H7 (cell line): ENCODE measurements at places on chromosomes 13 and 19.

GRCh38 chr13:40175639-40176038 lies 490.8 kb downstream of the FOXO1 start:
- DNase-seq: no peak

- no peak for DNase-seq
These were observed 216.5 kb downstream of the DCLK1 start for GRCh38 chr13:35914662-35915061.

DNA sequence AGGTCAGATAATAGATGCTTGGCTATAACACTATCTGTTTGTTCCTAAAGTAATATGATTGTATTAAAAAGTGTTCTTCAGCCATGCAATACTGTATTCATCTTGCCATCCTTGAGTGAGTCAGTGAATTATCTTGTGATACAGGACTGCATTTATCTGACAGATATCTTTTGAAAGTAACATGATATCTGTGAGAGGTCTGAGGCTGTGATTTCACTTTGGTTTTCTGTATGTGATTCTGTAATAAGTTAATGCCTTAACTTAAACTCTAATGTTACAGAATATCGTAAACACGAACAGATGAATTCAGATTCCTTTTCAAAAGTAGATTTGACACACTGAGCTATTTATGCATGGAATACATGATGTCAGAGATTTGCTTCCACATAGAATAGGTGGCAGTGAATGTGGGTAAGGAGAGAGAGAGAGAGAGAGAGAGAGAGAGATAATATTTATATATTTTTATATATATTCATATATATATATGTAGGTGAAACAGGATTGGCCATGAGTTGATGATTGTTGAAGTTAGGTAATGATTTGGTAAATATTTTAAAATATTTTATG lies 97.9 kb upstream of the RNF113B start:
- no peak for DNase-seq

DNA sequence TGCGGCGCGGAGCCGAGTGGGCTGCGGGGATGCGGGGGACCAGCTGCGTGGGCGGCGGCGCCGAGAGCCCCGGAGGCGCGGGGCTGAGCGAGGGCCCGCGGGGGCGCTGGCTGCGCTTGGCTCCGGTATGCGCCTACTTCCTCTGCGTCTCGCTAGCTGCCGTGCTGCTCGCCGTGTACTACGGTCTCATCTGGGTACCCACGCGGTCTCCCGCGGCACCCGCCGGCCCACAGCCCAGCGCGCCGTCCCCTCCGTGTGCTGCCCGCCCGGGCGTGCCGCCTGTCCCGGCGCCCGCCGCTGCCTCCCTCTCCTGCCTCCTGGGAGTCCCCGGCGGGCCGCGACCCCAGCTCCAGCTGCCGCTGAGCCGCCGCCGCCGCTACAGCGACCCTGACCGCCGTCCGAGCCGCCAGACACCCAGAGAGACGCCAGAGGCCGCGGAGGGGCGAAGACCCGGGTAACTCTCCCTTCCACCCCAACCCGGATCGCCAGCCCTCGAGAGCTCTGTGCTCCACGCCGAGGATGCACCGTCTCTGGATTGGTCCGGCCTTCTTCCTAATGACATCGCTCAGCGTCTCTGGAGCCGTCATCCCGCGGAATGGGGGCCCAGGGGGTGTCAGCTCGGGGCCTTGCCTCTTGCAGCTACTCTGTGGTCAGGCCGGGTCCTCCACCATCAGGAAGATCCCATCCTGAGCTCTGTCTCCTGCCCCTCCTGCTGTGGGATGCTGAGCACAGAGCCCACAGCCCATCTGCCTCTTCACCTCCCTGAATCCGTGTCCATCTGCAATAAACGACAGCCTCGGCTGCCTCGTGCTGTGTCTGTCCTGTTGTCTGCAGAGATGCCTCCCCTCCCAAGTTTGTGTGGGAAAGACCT lies 441 bp downstream of the INAFM1 start:
- peak; percentile 80 for DNase-seq

- DNase-seq: peak; percentile 54
These were observed 20.0 kb upstream of the ZDHHC20 start for GRCh38 chr13:21478881-21479808.

DNA sequence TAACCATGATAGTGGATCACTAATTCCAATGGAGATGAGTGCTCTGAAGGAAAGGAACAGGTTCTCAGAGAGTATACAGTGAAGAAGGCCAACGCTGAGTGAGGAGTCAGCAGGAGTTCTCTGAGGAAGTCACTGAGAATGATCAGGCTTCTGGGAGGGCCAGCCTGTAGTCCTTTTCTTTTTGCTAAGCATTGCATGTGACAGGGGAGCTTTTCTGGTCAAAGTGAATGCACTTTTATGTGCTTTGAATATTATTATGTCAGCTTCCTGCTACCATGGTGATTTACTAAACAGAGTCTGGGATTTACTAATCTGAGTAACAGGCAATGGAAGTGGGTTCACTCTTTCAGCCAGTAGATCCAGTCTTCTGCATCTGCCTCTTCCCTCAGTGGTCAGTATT lies 81.1 kb upstream of the SERP2 start:
- no peak for DNase-seq

DNA sequence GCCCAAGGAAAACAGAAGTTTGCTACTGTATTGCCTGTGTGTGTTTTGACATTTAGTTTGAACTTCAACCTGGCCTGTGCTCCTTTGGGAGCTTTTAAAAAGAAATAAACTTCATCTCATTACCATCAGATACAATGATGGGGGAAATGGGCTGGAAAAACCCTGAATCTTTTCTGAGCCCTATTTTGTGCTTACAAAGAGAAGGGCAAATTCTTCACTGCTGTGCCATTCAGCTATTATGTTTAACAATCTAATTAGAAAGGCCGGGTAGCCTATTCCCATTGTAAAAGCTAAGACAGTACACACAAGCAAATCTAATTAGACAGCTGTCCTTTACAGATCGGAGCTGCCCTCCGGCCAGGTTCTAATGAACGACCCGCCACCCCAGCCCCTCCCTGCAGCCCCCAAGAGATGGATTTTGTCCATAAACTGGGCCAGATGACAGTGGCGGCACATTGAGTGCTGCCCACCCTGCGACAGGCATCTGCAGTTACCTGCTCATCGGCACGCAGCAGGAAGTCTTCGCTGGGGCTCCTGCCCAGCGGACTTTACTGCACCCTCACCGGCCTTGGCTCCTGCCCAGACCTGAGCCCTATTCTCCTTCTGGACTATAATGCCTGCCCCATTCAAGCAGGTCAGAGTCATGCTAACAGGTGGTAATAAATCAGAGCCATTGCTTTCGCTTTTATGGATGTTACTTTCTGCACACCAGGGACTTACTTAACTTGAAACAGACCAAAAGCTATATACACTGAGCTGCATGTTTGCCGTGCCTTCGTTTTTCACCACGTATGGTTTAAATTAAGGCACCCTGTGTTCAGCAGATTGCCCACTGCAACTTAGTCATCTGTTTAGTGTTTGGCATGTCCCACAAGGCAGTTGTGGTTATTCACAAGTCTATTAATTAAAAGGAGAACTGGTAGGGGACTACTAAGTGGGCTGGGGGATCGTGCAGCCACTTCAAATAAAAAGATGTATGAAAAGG lies 549.6 kb downstream of the FGF9 start:
- no peak for DNase-seq

GRCh38 chr19:1181606-1182005 lies 7.5 kb upstream of the SBNO2 start:
- DNase-seq: peak; percentile 57

- no peak for DNase-seq
These were observed 5.0 kb downstream of the SYCE2 start for GRCh38 chr19:12913851-12914690.

- DNase-seq: peak; percentile 54
These were observed at the start of gene GRK1 for GRCh38 chr13:113666951-113667701. TSS of gene GRK1 (plus strand) at chr13:113667219. CDS start at chr13:113667387, 168 bp downstream.

DNA sequence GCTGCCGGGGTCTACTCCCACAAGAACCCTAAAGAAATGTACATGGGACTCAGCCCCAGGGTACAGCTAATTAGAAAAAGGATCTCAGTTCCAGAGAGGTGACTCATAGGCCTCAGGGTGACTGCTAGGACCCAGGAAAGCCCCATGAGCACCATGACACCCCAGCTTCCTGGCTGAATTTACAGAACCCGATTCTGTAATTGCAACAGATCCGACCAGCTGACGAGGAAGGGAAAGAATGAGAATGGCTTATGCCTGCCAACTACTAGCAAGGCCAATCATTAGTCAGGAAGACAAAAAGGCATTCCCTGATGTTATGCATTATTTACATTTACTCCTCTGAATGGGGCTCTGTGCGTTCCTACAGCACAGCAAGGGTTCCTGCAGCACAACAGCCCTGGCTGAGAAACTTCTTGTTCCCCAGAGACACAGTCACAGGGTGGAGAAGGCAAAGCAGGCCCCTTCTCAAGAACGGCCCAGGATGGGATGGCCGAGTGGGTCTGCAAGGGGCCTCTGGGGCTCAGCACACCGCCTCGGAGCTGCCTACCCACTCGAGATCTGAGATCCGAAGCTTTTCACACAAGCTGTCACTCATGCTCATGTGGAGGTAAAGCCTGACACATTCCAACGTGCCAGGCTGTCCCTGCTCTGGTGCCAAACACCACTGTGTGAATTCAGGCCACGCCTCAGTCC lies 27.2 kb downstream of the PBX4 start:
- peak; percentile 73 for DNase-seq

DNA sequence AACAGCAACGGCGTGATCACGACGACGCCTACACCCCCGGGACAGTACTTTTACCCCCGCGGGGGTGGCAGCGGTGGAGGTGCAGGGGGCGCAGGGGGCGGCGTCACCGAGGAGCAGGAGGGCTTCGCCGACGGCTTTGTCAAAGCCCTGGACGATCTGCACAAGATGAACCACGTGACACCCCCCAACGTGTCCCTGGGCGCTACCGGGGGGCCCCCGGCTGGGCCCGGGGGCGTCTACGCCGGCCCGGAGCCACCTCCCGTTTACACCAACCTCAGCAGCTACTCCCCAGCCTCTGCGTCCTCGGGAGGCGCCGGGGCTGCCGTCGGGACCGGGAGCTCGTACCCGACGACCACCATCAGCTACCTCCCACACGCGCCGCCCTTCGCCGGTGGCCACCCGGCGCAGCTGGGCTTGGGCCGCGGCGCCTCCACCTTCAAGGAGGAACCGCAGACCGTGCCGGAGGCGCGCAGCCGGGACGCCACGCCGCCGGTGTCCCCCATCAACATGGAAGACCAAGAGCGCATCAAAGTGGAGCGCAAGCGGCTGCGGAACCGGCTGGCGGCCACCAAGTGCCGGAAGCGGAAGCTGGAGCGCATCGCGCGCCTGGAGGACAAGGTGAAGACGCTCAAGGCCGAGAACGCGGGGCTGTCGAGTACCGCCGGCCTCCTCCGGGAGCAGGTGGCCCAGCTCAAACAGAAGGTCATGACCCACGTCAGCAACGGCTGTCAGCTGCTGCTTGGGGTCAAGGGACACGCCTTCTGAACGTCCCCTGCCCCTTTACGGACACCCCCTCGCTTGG lies 966 bp downstream of the JUNB start:
- peak; percentile 83 for DNase-seq

DNA sequence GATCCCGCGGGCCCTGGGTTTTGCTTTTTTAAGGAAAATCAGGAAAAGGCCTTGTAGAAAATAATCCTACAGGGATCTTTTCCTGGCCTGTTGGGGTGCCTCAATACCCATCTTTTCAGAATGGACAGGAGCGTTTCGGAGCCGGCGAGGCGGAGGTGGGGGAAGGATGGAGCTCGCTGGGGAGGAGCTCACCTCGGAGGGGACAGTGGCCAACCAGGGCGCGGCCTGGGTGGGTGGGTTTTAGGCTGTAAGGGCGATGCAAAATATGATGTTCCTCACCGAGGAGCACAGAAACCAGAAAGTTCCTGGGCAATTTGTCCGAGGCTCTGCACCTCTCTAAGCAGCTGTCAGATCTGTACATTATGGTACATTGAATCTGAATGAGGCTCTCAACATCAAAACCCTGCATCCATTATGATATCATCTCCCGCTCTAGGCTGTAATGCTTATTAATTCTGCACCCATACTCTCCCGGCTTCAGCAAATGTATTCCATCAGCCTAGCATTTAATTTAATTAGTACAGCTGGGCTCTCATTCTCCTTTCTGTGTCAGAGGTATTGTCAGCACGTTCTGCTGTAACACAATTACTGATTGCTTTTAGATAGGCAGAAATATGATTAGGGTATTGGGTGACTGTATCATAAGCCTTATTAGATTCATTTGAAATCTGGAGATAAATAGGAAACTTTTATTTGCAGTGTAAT lies 90.3 kb upstream of the SOX1 start:
- no peak for DNase-seq

GRCh38 chr19:32201636-32202051 lies 143.8 kb upstream of the ZNF507 start:
- DNase-seq: no peak

DNA sequence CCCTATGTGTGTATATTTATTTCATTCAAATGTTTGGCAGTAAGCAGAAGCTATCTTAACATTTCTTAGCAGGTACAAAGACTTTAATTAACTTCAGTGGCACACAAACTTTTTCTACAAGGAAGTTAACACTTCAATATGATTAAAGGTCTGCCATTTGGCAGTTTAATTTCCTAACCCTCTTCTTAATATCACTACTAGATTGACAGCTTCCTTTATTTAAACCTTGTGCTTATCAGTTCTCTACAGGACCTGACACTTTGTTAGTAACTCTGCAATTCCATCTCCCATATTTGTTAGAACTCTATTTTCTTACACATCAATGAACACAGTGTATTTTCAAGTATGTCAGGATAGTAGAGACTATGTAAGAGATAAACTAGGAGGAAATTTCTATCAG lies 152.4 kb upstream of the ATXN8OS start:
- DNase-seq: no peak

DNA sequence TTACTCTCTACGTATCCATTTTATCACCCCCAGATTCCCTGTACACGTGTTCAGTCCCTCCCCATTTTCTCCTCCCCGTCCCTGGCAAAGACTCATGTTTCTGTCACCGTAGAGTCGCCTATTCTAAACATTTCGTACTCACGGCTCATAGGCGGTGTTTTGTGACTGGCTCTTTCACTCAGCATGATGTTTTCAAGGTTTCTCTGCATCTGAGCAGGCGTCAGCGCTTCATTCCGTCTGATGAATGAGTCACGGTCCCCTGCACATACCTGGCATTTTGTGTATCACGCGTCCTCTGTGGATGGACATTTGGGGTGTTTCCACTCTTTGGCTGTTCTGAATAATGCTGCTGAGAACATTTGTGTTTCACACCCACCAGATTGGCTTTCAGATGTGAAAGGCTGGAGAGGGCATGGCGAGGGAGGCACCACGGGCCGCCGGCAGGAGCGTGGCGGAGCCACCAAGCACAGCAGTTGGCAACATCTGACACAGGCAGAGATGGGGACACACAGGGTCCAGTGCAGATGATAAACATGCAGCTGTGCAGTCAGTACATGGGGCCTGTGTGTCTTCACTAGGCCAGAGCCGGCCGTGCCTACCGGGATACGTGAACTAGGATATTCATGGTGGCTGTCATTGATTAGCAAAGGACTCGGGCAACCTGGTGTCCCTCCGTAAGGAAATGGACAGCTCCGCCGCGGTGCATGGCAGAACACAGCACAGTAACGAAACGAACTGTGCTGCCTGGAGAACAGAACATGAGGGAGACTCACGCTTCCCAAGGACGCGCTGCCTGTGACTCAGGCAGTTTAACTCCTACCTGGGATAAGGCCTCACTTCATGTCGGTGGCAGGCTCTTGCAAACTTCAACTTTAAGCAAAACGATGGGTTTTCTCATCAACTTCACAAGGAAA lies 117.2 kb downstream of the ATP11A start:
- no peak for DNase-seq

GRCh38 chr19:27647423-27647822 lies 1565.5 kb downstream of the UQCRFS1 start:
- no peak for DNase-seq

- no peak for DNase-seq
These were observed 1093.0 kb upstream of the PCDH9 start for GRCh38 chr13:68323124-68323523.
